ENCODE measurements at places on chromosomes 2 and 18.
A peak's percentile ranks its signal among the peaks of the same experiment; 100 is the strongest.

DNA sequence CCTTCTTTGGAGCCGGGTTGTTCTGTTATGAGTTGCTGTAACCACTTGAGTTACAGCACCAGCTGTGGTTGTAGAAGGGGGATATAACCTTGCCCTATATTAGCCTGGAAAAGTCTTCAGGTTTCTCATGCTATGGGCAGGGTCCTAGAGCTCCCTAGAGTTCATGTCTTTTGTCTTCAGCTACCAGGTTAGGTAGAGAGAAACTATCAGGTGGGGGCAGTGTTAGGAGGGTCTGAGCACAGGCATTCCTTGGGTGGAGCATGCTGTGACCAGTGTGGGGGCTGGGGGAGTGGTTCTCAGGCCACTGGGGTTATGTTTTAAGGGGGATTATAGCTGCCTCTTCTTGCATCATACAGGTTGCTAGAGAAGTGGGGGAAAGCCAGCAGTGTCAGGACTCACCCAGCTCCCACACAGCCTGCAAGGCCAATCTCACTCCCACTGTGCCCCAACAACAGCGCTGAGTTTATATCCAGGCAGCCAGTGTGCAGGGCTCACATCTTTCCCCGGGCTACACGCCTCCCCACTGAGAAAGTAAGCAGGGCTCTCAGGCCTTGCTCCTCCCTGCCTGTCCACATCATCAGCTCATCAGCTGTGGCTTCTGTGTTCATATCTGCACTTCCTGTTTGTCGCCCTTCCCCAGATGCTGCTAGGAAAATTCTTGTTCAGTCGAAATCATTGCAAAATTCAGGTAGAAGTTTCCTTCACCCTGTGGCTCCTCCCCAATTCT lies 133.8 kb upstream of the NRXN1 start:
- no peak for DNase-seq

GRCh38 chr18:32346671-32347070 lies 124.0 kb downstream of the GAREM1 start:
- no peak for DNase-seq

DNA sequence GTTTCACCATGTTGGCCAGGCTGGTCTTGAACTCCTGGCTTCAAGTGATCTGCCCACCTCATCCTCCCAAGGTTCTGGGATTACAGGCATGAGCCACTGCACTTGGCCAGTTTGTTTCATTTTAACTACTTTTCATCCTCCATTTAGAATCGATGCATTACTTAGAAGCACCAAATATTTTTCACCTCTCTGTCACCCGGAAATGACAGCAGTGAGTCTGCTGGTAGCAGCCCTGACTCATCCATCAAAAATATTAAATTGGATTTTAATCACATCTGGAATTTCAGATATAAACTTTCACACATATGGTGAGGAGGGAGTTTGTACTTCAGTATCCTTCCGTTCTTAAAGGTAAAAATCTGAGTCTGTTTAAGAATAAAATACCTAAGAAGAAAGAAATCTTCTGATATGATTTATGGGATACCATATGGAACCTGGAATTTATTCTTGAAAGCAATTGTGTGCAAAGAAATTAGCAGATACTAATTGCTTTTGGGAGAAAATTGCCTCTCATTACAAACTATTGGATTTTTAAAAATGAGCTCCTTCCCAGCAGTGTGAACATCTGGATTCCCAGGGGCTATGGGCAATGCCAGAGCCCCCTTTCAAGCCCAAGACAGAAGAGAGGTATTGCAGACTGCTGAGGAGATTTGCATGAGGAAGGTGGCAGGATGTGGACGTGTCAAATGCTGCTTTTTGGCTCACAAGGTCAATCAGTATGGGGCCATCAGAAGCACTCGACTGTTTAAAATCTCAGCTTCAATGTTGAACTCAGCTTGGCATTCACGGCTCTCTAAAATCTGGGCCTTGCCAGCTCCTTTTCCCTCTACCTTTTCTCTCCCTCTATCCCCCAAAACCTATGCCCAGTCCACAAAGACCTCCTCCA lies 279.5 kb upstream of the SIX2 start:
- DNase-seq = no peak

DNA sequence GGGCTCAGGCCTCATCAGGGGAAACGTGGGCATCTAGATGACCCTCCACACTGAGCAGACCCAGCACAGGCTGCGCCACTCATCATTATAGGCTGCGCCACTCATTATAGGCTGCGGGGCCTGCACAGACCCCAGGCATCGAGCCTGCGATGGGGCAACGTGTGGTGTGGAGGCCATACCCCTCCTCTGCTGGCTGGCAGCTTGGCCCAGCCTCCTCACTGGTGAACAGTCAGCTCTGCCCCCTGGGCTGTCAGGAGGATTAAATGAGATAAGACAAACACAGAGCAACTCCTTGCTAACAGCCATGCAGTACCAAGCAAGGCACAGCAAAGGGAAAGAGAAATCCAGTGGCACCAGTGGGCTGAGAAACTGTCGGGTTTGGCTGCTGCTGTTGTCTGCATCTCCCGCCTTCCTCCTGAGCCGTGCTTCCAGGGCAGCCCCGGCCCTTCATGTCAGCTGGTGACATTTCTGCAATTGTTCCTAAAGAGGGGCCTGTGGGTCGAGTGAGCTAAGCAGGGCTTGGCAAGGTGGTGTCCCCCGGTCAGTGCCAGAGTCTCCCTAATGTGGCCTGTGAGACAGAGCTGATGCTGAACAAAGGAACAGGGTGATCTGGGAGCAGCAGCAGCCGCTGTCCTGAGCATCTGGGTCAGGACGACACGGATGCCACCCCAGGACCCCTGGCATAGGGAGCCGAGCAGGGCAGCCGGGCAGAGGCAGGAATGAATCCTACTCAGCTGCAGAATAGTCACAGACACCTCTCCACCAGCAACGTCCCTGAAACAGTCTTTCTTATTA lies 48.7 kb downstream of the RRM2 start:
- DNase-seq = no peak

DNA sequence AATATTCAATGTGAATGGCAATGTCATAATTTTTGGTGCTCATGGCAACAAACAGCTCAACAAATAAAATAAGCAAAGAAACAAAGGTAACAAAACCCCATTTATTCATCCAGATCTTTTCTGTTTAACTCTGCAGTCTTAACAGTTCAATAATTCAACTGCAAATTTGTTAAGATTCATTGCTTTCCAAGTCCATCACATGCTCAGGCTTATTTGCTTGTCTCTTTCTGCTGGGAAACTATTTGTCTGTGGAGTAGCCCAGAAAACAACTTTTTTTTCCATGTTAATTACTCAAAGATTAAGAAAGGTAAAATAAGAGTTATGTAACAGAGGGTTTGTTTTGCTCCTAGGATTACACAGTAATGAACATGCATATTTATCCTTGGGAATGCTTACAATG lies 92.6 kb upstream of the PNPT1 start:
- DNase-seq = no peak

- no peak for DNase-seq
Measured at GRCh38 chr2:176156807-176157498, at the start of gene HOXD3. Gene HOXD3, plus strand, starts transcription at chr2:176157307. Its CDS starts 11,808 bp downstream, at chr2:176169115.

GRCh38 chr2:128403814-128404708 lies 85.4 kb upstream of the HS6ST1 start:
- no peak for DNase-seq

DNA sequence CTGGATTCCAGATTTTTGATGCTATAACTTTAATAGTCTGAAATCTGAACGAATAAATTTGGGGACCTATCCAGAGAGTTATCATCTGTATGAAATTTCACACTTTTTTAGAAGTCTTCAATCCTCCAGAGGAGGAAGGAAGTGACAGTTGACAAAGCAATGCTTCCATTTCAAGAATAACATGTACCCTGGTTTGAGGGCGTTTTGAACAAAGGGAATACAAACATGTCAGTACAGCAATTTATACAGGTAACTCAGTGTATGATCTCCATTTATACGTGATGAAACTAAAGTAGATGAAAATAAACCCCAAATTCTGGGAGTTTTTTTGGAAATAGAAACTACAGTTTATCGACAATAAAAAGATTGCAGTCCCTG lies 42.2 kb downstream of the CIB4 start:
- DNase-seq = no peak

DNA sequence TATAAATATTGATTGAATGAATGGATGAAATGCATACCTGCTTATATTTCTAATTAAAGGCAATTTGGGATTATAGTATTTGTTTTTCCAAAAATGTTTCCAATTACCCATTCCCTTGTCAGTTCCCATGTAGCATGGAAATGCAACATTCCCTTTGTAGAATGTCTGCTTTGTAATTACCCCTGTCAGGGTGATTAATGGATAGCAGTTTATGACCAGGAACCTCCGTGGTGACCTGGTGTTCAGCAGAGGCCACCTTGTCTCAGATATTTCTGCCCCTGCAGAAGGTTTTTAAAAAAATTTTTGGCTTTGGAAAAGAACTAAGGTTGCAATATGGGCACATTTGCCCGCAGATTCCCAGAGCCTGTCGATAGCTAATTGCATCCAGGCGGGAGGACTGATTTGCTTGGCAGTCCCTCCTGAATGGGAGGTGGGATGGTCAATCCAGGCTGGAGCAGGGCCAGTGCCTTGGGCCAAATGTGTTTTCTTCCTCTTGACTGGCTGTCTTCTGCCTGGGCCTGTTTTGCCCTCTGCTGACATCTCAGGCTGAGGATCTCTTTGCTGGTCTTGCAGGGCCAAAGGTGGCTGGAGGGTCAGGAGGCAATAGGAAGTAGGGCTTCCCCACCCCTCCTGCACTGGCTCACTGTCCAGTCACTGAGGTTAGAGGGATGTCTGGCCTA lies 82.1 kb downstream of the TMEM182 start:
- DNase-seq = no peak

DNA sequence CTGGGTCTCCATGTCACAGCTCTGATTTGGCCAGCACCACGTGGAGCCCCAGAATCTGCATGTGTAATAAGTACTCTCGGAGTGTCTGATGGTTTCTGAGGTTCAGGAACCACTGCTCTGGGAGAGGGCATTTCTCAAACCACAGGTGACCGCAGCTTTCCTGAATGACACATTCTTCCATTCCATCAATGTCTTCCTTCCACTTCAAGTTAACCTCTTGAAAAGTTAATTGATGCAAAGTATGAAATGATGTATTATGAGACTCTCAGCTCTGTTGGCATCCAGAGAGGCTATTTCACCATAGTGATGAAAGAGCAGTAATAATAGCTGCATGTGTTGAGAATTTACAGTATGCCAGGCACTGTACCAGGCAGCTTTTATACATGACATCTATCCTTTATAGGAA lies 61.3 kb upstream of the CRIM1 start:
- peak; percentile 27 for DNase-seq

DNA sequence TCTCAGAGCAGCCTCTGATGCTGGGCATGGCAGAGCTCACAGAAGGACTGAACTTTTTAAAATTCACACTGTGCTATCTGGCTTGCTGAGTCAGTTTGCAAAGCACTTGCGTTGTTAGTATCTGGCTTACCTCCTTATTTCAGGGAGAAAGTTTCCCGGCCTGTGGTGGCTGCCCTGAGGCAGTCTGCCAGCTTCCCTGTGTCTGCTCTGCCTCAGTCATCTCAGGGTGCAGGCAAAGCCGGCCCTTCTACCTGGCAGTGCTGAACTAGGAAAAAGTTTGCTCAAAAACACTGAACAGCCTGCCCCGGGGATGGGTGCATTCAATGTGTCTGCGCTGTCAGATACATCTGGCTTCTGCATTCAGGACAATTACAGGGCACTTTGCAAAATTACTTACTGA lies 90.2 kb upstream of the UXS1 start:
- no peak for DNase-seq

- no peak for DNase-seq
Measured at GRCh38 chr18:50720325-50720674, 99.5 kb downstream of the MRO start.

DNA sequence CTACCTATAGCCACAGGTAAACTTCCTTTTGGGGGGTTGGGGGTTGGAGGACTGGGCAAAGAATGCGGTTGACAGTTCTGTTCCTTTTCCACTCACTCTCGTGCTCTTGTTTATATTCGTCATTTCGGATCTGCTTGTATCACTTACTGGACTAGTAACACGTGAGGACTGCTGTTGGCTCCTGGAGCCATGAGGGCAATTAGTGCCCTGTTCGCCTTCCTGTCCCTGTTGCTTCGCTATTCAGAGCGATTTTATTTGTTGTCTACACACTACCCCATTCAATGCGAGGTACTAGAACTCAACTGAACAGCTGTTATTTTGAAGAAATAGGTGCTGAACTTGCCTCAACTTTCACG lies 1.1 kb downstream of the KCNJ3 start:
- no peak for DNase-seq

- DNase-seq = no peak
Measured at GRCh38 chr2:166892397-166892796, 4.1 kb downstream of the XIRP2 start.

DNA sequence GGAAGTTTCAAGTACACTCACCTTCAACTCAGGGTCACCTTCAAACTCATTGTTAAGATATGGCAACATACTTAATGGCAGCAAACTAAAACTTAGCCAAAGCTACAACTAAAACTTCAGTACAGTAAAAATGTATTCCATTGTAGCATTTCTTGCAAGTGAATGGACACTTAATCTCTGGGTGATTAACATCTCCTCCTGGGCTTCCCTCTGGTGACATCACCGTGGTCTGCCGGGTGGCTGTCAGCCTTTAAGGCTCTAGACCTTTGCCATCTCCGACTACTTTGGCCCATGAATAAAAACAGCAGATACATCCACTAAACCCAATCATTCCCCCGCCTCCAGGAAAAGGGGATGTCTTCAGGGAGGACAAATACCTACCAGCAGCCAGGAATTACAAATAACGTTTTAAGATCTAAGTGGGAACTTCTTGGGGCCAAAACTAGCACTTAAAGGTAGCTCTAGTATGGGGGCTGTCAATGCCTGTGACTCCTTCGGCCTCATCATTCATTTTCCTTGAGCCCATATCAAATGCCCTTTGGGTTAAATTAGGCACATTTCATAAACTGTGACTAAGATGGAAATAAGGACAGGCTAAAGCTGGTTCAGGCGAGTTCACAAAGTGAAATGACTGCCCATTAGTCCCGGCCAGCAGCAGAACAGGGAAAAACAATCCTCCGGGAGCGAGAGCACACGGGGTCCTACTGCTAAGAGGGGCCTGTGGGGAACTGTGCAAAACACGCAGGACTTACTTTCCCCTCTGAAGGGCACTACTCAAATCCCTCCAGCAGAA lies 1.1 kb downstream of the TFCP2L1 start:
- DNase-seq = no peak

DNA sequence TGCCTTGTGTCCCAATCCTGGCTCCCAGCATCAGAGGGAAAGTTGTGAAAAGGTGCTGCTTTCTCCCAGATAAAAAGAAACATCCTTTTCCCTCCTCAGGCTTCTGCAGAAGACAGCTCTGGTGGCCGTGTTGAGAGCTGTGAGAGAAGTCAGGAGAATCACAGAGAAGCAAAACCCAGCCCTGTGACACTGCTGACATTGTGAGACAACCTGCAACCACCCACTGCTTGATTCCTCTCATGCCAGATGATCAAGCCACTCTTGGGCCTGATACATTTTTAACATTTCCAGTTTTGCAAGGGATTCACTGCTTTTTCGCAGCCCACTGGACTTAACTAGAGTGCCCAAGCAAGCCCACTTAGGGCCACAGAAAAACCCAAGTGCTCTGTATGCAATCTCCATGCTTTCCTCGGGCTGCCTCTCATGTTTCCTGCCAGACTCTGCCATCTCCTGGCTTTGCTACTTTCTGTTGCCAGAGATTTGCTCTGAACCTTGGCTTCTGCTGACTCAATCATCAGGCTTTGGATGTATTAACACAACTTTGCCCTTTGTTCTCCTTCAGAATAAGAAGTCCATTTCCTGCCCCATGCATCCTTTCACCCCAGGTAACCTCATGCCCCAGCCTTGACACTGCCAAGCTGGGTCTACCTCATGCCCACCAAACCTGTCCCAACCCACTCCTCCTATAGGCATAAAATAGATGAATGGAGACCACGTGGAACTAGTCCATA lies 24.9 kb upstream of the TTR start:
- DNase-seq = no peak

GRCh38 chr2:184555352-184555751 lies 43.0 kb upstream of the ZNF804A start:
- no peak for DNase-seq

All from T-helper 2 cell (primary cell).